Tibial nerve (tissue), 4 donors: ENCODE measurements at places on chromosomes 13 and 19.

DNA sequence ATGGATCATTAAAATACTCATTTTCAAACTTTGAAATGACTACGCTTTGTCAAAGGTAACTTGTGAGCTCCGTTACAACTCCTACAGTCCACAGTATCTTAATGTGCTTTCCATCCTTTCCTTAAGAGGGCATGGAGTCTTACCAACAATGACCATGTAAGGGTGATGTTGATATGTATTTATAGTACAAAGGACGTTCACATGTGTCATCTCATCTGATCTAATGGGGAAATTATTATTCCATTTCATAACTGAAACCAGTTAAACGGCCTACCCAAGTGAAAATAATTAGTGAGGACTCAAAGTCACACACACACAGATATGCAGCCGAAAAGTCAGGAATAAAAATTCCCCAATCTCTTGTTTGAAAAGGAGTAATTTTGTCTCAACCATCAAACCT, 9.6 kb downstream of the USP12 start:
- H3K27me3 ChIP-seq = no peaks in the 10 kb centered on the region
- DNase-seq = no peak
- H3K4me1 ChIP-seq = peaks cover 20% of the 10 kb centered on the region
- H3K27ac ChIP-seq = no peak overlapping the region
- no peaks in the 10 kb centered on the region for H3K36me3 ChIP-seq

- no peak for DNase-seq
- peak overlapping the region; percentile 60 for H3K27ac ChIP-seq
- peaks cover 17% of the 10 kb centered on the region for H3K27me3 ChIP-seq
- no peaks in the 10 kb centered on the region for H3K4me1 ChIP-seq
- no peaks in the 10 kb centered on the region for H3K36me3 ChIP-seq
These were observed 21.8 kb downstream of the HCN2 start for GRCh38 chr19:611481-611868.

DNA sequence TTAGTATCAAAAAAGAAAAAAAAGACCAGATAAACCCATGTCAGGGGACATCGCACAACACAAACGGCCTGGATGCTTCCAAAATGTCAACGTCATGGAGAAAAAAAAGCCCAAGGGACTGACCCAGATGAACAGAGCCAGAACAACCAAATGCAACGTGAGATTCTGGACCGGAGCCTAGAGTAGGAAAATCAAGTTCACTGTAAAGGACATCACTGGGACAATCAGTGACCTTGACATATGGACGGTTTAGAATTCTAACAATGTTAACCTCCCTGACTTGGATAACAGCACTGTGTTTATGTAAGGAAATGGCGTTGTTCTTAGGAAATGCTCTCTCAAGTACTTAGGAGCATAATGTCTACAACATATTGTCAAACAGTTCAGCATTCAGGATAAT, 15.1 kb upstream of the EMP3 start:
- H3K4me1 ChIP-seq = no peaks in the 10 kb centered on the region
- H3K27me3 ChIP-seq = no peaks in the 10 kb centered on the region
- no peaks in the 10 kb centered on the region for H3K36me3 ChIP-seq

DNA sequence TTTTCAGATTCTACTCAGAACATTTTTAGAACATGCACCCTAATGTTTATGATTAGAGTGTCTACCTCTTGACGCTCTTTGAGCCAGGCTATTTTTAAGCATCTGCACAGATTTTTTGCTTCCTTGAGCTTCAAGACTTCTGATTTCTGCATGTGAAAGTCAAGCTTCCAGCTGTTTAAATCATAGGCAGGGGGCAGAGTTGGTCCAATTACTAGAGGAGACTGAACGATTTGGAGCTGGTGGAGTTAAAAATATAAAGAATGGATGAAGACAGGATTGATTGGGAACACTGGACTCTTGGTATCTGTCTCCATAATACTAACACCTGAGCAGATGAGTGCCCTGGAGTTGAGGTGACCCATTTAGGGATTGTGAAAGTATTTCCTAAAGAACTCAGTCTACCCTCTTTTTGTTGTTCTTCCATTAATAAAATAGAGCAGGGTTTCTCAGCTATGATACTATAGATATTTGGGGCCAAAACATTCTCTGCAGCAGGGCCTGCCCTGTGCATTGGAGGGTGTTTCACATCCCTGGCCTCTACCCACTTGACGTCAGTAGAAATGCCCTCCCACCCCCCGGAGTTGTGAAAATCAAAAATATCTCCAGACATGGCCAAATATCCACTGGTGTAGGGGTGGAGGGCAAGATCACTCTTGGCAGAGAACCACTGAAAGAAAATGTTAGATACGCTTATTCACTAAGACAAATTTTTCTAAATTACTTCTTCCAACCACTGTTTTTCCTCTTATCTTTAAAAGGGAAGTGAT, 160.1 kb downstream of the COG6 start:
- no peaks in the 10 kb centered on the region for H3K36me3 ChIP-seq
- H3K27me3 ChIP-seq = no peaks in the 10 kb centered on the region
- no peak overlapping the region for H3K4me3 ChIP-seq
- no peak overlapping the region for H3K27ac ChIP-seq

DNA sequence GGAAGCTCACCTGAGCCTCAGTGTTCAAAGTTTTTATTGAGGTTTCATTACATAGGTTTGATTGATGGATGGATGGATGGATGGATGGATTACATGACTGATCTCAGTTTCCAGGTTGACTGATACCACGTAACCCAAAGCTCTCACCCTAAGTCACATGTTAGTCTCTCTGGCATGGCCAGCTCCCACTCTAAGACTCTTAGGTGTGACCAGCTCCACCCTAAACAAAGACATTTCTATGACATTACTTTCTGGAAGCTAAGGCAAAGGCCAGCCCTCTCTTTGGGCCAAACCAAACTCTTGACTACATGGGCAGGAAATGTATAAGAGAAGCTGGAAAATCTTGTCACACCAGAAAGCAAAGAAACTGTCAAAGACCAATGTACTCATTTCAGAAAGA, 28.6 kb downstream of the POLR1D start:
- H3K4me3 ChIP-seq = no peak overlapping the region
- H3K27me3 ChIP-seq = no peaks in the 10 kb centered on the region
- H3K4me1 ChIP-seq = no peaks in the 10 kb centered on the region
- H3K36me3 ChIP-seq = peaks cover 7% of the 10 kb centered on the region
- DNase-seq = no peak
- no peak overlapping the region for H3K27ac ChIP-seq

- no peak for DNase-seq
- H3K4me1 ChIP-seq = no peaks in the 10 kb centered on the region
- no peak overlapping the region for H3K4me3 ChIP-seq
- H3K27ac ChIP-seq = no peak overlapping the region
These were observed 1893.2 kb downstream of the PCDH9 start for GRCh38 chr13:65336916-65337315.

GRCh38 chr13:20993211-20993610, 68.2 kb downstream of the LATS2 start:
- peaks cover 42% of the 10 kb centered on the region for H3K4me1 ChIP-seq
- no peak overlapping the region for H3K27ac ChIP-seq
- no peak overlapping the region for H3K4me3 ChIP-seq
- no peaks in the 10 kb centered on the region for H3K27me3 ChIP-seq

- H3K4me3 ChIP-seq = peak overlapping the region; percentile 27
- H3K27ac ChIP-seq = peak overlapping the region; percentile 61
- H3K27me3 ChIP-seq = no peaks in the 10 kb centered on the region
- peaks cover 13% of the 10 kb centered on the region for H3K4me1 ChIP-seq
- H3K36me3 ChIP-seq = no peaks in the 10 kb centered on the region
These were observed 6.1 kb upstream of the LMNB2 start for GRCh38 chr19:2462635-2463421.

DNA sequence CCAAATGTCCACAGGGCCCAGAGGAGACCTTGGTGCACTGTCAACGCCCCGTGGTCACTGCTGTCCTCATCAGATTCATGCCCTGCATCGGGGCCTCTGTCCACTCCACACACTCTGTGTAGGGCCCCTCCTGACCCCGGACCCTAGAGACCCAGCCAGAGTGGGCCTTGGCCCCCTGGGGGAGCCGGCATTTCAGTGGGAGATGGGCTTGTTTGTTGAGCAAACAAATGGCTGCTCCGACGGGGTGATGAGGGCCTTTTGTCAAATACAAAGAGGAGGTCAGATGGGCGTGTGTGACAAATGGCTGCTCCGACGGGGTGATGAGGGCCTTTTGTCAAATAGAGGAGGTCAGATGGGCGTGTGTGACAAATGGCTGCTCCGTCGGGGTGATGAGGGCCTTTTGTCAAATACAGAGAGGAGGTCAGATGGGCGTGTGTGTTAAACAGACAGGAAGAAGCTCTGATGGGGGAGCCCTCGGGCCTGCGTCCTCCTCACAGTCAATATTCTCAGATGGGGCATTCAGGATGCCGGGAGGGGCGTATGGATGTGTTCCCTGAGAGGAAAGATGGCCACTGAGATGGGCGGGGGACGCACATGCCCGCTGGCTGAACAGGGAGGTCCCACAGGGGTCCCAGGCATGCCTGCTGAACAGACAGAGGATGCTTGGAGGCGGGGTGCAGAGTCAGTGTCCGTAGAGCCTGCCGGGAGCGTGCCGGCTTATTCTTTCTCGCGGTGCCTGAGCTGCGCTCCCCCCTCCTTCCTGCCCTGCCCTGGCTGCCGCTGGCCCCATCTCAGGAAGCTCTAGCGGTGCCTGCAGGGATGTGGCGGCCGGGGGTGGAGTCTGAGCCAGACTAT, 36.3 kb downstream of the SMIM24 start:
- H3K4me3 ChIP-seq = no peak overlapping the region
- H3K4me1 ChIP-seq = peaks cover 27% of the 10 kb centered on the region
- H3K36me3 ChIP-seq = peaks cover 60% of the 10 kb centered on the region
- no peak overlapping the region for H3K27ac ChIP-seq

DNA sequence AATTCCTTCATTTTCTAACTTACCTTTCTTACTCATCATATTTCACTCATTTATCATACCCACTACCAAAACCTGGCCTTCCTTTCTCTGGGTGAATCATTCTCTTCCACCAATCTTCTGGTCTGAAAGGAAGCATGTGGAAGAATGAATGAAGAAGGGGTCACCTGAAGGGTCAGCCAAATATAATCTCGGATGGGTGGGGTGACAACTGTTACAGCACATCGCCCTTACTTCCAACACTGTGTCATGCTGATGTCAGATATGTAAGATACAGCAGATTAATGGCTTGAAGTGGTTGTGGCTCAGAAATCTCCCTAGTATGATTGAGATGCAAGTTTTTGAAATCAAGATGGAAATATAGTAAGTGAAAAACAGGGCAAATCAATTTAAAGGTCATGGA, 401.7 kb upstream of the HTR2A start:
- no peaks in the 10 kb centered on the region for H3K36me3 ChIP-seq
- no peak overlapping the region for H3K27ac ChIP-seq
- no peak overlapping the region for H3K4me3 ChIP-seq
- DNase-seq = no peak
- no peaks in the 10 kb centered on the region for H3K4me1 ChIP-seq

DNA sequence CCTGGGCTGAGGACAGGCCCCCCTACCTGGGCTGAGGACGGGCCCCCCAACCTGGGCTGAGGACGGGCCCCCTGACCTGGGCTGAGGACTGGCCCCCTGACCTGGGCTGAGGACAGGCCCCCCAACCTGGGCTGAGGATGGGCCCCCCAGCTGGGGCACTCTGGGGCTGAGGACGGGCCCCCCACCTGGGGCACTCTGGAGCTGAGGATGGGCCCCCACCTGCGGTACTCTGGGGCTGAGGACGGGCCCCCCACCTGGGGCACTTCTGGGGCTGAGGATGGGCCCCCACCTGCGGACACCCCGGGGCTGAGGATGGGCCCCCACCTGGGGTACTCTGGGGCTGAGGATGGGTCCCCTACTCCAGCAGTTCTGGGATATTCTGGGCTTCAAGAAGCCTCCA, 65.5 kb downstream of the RASA3 start:
- no peak overlapping the region for H3K4me3 ChIP-seq
- DNase-seq = no peak
- no peaks in the 10 kb centered on the region for H3K27me3 ChIP-seq

DNA sequence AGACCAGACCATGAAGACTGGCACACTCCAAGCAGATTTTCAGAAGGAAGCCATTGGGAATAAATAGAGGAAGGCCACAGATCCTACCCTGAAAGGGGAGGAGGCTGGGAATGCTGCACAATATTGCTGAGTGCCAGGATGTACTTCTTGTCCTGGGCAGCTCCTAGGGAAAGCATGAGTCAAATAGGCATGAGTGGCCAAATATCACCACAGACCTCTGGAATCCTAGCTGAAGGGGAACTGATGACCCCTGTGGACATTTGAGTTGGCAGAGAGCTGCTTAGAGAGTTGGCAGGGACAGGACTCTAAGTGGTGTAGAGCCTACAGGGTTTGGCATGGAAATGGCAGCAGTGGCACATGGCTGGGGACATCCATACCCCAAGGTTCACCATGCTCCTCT, 234.3 kb upstream of the TRPC4 start:
- no peaks in the 10 kb centered on the region for H3K36me3 ChIP-seq
- no peak for DNase-seq
- no peaks in the 10 kb centered on the region for H3K27me3 ChIP-seq

DNA sequence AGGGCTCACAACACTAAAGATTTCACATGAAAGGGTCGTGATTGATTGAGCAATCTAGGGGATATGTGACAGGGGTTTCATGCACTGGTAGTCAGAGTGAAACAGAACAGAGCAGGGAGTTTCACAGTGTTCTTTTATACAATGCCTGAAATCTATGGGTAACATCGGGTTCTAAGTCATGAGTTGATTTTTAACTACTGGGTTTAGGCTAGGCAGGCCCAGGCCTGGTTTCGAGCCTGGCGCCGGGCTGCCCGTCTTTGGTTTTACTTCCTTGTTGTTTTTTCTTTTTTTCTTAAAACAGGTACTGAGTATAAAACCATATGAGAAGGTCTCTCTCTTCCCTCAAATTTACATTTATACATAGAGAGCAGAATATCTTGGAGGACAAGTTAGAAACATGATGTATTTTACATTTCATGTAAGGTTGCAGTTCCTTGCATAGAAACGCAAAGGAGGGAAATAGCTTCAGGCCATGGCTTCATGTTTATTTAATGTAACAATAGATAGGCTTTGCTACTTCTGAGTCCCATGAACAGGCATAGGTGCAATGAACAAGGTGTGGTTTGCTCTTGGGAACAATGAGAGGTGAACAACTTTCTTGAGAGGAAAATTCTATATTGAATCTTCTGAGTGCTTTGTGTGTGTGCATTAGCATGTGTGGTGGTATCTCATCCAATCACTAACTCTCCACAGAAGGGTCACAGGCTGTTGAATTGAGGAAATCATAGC, 128.9 kb upstream of the RXFP2 start:
- no peaks in the 10 kb centered on the region for H3K4me1 ChIP-seq
- no peak overlapping the region for H3K4me3 ChIP-seq
- no peaks in the 10 kb centered on the region for H3K27me3 ChIP-seq
- no peak overlapping the region for H3K27ac ChIP-seq
- no peak for DNase-seq

GRCh38 chr19:33387351-33388230, 14.1 kb downstream of the CEBPG start:
- H3K4me1 ChIP-seq = peaks cover 44% of the 10 kb centered on the region
- no peaks in the 10 kb centered on the region for H3K27me3 ChIP-seq
- H3K27ac ChIP-seq = no peak overlapping the region
- no peak for DNase-seq

GRCh38 chr19:47113850-47114651, 475 bp upstream of the ZC3H4 start:
- no peak for DNase-seq
- no peaks in the 10 kb centered on the region for H3K27me3 ChIP-seq
- H3K4me1 ChIP-seq = no peaks in the 10 kb centered on the region
- H3K4me3 ChIP-seq = peak overlapping the region; percentile 79
- H3K27ac ChIP-seq = peak overlapping the region; percentile 100
